ENCODE measurements at places on chromosomes 7 and 10.

GRCh38 chr10:62224606-62225005 is 44.0 kb downstream of the RTKN2 start:
- no peak for DNase-seq

- no peak for DNase-seq
Observed at GRCh38 chr10:80158126-80158525, 25.6 kb downstream of the PLAC9 start.

GRCh38 chr7:150586068-150586784 is 19.0 kb downstream of the GIMAP4 start:
- no peak for DNase-seq

- peak; percentile 35 for DNase-seq
Observed at GRCh38 chr10:86684331-86685097, 16.2 kb downstream of the LDB3 start.

- DNase-seq, result no peak
Observed at GRCh38 chr7:29980151-29980550, 9.4 kb downstream of the SCRN1 start.

GRCh38 chr10:30986053-30986555 is 45.6 kb downstream of the ZNF438 start:
- no peak for DNase-seq

- no peak for DNase-seq
Observed at GRCh38 chr7:7054252-7054830, 128.0 kb upstream of the C1GALT1 start.

DNA sequence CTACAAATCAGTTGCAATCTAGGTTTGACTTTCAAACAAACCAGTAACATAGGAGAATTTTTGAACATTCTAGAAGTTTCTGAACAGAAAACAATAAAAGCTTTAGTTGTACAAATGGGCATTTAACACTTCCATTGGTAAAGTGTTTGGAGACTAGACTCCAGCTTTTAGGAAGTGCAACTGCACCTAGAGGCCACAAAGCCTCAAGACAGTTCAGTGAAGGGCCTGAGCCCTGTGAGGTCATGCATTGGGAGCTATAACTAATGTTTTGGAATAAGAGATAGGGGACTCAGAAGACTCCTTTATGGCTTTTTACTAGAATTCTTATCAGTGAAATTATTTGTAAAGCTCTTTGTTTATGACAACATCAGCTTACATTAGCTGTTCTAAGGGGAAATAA is 3.0 kb upstream of the EPHB6 start:
- DNase-seq, result no peak

GRCh38 chr10:4867520-4868356 is 41.7 kb downstream of the AKR1E2 start:
- DNase-seq, result peak; percentile 82

DNA sequence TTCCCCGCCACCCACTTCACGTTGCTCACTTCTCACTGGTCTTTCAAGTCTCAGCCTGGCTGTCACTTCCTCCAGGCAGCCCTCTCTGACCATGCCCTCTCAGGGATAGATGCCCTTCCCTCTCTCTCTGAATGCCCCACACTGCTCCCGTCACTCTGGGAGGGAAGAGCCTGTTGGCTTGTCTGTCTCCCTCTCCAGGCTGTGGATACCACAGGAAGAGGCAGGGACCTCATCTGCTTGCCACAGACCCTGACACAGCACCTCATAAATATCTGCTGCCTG is 93.1 kb downstream of the OAT start:
- DNase-seq, result no peak

DNA sequence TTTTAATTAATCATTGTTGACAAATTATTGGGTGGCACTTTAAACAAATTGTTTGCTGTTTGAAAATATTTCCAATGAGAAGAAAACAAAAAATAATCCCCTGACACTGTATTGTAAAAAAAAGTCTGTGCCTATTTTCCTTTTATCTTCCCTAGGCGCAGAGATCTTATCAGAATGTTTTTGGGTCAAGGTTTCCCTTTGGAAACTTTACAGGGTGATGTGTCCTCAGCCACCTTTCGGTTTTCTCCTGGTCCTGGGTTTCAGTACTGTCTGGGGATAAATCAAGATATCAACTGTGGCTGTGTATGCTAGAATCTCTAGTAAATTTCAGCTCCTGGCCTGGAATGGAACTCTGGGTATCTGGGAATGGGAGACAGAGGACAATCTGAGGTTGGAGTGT is 1.4 kb downstream of the ZNF107 start:
- peak; percentile 10 for DNase-seq

DNA sequence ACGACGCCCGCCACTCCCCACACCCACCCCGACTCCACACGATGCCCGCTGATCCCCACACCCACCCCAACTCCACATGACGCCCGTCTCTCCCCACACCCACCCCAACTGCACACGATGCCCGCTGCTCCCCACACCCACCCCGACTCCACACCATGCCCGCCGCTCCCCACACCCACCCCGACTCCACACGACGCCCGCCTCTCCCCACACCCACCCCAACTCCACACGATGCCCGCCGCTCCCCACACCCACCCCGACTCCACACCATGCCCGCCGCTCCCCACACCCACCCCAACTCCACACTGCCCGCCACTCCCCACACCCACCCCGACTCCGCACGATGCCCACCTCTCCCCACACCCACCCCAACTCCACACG is 317.0 kb downstream of the DNAJB6 start:
- DNase-seq, result no peak

DNA sequence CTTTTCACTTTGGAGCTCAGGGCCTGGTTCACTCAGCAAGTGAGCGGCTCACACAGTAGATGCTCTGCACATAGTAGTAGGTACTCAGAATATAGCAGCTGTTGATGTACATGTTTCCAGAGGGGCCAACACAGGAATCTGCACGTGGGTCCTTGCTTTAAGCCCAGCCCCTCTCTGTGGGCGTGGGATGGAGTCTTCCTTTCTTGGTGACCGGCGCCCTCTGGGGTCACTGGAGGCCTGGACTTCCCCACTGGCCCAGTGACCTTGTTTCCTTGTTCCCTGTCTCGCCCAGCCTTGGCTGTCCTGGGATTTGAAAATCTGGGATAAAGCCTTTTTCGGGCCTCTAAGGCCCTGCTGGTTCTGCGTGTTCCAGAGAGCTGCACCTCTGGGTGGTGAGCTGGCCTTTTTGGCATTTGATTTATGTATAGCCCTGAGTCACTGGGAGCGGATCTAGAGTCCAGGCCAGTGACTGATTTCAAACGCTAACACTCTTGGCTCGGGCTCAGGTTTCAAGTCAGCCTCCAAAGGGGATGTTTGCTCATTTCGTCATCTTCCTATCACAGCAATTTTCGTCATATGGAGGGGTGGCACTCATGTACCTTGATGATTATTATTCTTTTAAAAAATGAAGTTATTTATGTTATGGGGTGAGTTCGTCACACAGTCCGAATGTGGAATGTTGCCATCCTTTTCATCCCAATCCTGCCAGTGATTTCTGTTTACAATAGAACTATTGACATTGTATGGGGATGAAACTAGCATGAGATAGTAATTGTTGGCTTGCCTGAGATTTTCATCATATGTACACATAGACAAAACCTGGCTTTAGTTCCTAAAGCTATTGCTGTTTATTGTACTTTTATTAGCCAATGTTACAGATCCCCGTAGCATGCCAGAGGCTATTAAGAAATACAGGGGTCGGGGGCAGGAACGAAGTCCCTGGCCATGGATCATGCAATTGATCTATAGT is 65.5 kb downstream of the CUX1 start:
- peak; percentile 96 for DNase-seq

GRCh38 chr7:130974794-130975193 is 240.8 kb upstream of the KLF14 start:
- DNase-seq, result no peak

GRCh38 chr7:132842478-132842877 is 239.4 kb downstream of the CHCHD3 start:
- no peak for DNase-seq

GRCh38 chr10:120335553-120335952 is 121.5 kb upstream of the PLPP4 start:
- DNase-seq, result no peak

DNA sequence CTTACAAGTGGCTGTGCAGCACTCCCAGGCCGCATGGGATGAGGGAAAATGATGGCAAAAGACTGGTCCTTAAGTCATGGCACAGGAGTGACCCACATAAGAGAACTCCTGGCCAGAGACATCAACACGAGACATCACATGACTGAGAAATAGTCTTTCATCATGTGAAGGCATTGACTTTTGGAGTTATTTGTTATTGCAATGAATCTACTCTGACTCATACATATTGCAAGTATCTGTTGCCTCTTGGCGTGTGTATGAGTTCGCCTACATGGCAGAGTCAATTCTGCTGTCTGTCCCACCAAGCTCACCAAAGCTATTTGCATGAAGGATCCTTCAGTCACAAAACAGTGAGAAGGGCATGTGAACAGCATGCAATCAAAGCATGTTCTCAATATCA is 59.7 kb upstream of the HABP2 start:
- no peak for DNase-seq

- no peak for DNase-seq
Observed at GRCh38 chr7:155438777-155439176, 19.2 kb upstream of the EN2 start.

- no peak for DNase-seq
Observed at GRCh38 chr7:51329696-51330263, 13.2 kb upstream of the COBL start.

DNA sequence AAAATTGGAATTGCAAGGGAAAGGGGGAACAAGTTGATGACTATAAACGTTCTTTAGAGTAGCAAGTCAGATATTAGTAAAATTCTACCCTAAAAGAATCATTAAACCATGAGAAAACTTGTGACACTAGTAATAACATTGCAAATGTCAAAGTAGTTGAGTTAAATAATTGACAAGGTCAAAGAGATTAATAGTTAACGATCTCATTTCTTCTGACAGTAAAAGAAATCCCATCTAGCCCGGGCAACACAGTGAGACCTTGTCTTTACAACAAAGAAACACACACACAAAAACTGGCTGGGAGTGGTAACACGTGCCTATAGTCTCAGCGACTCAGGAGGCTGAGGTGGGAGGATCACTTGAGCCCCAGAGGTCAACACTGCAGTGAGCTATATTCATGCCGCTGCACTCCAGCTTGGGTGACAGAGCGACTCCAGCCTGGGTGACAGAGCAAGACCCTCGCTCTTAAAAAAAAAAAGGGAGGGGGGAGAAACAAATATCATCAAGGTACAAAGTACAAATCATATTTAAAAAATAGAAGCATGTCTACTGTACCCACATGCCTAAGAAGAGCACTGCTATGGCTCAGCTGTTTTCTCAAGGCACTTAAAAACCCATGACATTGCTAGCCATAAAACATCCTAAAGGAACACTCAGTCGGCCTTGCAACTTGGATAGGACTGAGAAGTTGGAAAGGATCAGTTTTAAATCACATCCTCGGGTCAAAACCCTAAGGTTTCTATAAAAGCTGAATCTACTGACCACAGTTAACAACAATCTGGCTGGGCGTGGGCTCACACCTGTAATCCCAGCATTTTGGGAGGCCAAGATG is 401.1 kb downstream of the PARD3 start:
- DNase-seq, result no peak

- no peak for DNase-seq
Observed at GRCh38 chr10:22980822-22981221, 53.0 kb downstream of the ARMC3 start.

DNA sequence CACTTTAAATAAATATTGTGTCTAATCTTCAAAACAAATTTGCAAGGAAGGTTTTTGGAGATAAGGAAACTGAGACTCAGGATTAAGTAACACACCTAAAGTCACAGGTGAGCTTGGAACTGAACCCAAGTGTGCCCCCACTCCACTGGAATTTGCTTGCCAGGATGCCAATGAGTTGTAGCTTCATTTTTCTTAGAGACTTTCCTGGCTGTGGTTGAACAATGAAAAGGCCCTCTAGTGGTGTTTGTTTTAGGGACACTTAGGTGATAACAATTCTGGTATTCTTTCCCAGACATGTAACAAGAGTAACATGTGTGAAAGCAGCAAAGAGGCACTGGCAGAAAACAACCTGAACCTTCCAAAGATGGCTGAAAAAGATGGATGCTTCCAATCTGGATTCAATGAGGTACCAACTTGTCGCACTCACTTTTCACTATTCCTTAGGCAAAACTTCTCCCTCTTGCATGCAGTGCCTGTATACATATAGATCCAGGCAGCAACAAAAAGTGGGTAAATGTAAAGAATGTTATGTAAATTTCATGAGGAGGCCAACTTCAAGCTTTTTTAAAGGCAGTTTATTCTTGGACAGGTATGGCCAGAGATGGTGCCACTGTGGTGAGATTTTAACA is 1.5 kb downstream of the IL6 start:
- DNase-seq, result peak; percentile 63

GRCh38 chr7:132075515-132075914 is 500.8 kb downstream of the PLXNA4 start:
- DNase-seq, result no peak

DNA sequence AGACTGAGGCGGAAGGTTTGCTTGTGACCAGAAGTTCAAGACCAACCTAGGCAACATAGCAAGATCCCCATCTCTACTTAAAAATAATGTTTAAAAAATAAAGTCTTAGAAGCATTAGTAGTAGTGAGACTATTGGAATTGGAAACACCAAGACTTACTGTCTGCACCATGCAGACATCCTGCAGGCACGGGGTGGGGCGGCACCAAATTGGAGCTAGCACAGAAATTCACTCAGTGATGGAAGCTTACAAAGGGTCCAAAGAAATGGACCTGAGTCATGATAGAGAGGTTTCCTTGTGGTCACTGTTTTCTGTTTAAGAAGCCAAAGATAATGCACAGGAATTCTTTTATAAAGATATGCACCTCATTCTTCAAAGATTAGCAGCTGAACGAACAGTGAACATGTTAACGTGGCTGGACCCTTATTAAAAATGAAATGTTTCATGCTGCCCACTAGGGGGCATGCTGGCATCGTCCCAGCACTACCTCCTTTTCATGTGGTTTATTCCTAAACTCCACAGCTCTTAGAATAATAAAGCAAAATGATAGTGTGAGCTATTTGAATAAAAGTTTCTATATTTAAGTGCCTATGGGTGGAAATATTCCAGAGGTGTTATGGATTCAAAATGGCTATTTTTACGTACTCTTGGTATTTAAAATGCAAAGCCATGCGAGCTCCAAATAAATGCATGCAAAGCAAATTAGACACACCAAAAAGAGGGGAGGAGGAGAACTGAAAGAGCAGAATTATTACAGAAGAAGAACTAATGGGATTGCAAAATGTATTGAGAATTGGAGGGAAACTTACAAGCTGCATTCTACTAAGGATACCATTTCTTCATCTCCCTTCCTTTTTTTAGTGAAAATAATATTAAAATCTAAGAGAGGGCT is 28.6 kb downstream of the PDSS1 start:
- peak; percentile 62 for DNase-seq

Measured in K562 (cell line).